ENCODE measurements at places on chromosomes 5 and 9.

DNA sequence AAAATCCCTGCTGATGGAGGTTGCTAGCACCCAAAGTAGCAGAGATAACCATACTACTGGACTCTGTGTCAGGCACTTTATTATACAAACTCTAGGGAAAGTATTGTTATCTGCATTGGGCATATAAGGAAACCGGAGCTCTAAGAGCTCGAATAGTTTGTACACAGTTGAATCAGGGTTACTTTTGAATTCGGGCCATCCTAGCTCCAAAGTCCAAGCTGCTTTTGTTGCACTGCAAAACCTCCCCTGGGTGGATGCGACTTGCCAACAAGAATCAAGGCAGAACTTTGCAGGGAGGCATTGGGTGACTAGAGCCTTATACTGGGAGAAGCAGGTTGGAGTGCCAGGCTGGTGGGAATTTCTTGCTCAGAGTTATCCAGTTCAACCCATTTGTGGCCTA lies 435.1 kb downstream of the SPATA31D1 start:
- DNase-seq: no peak

DNA sequence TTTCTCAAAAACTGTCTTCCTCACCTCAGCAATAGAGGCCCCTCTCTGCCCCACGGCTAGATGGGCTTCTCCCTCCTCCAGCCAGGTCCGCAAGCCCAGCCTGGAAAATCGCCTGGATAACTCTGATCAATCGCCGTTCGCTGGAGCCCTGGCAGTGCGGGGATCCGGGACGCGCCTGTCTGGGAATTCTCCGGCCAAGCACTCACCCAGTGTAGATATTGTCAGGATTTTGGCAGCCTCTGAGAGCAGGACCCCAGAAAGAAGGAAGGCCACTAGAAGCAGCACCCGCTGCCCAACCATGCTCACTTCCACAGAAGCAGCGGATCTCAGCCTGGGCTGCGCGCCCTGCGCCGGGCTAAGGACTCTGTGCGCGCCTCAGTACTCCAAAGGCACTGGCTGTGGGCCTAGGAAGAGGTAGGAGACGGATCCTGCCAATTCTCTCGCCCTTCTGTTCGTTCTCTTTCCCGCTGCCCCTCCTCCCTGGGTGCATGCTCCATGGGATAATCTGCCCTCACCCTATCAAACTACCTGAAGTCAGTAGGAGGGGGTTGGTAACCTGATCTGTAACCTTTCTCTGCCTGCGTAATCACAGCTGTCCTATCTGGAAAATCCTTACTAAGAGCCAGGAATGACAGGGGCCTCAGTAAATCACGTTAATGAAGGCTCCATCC lies at the start of gene UGT3A1:
TSS of gene UGT3A1 (minus strand) at position 450 of the 671 bp plus-strand sequence. CDS start at position 300, 150 bp downstream.
- DNase-seq: no peak

- DNase-seq: no peak
Observed at GRCh38 chr9:75147638-75148037, 59.3 kb downstream of the OSTF1 start.

DNA sequence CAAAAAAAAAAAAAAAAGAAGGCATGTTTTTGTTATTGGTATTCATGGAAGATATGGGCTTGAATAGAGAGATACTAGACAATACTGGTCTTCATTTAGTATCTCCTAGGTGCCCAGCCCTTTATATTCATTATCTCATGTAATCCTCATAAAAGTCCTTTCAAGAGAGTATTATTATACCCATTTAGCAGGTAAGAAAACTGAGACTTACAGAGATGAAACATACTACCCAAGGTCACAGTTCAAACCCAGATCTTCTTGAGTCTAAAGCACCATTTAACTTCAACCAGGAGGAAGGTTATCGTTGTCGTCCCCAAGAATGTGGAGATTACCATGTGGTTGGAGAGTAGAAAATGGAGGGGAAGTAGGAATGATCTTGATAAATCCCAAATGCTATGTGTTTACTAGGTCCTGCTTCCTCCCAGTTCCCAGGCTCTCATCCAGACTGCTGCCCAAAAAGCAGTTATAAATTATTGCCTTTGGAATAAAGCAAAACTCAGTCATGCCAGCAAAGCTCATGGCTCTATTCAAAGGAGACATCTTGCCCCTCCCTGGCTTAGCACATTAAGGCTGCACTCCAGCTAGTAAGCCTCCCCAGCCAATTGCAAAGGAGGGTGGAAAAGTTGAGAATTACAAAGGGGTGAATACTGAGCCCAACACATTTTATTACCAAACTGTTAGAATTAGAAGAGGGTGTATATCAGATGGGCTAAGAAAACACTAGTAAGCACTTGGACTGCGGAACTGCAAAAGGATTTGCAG lies 163.9 kb downstream of the PIK3R1 start:
- DNase-seq: no peak

- no peak for DNase-seq
Observed at GRCh38 chr9:101275769-101276250, 109.0 kb downstream of the BAAT start.

- no peak for DNase-seq
Observed at GRCh38 chr9:20620650-20621470, 1.4 kb downstream of the MLLT3 start.

DNA sequence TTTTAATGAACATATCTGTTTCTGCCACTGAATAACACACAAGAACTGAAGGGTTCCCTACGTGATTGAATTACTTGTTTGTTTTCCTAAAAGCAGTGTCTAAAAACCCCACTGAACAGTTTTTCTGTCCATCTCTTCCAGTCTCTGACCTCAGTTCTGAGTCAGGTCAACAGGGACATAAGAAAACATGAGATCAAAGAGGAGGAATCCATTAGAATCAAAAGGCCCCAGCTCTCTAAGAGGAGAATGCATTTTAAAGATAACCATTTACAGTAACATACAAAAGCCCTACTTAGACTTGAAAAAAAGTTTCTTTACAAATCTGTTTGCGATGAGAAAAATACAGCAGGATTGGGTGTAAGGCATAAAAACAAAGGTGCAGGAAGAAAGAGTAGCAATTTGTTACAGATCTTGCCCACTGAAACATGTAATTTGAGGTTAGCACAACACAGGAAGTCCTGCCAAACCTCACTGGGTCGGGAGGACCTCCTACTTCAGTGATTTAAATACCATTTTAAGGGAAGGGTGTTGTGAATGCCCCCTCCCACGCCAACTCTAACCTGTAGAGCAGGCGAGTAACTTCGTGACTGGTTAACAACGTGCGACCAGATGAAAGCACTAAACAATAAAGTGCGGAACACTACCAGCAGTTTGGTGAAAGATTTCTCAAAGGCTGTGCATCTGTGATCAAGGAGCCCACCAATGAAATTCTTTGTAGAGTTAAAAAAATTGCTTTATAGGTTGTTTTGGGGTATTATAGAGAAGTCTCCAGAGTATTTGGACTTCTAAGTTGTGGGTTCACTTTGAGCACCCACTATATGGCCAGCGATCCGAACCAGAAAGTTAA lies 1.3 kb downstream of the QSOX2 start:
- no peak for DNase-seq

- no peak for DNase-seq
Observed at GRCh38 chr5:17396247-17396646, 101.8 kb upstream of the TAF11L2 start.

GRCh38 chr5:133845271-133845670 lies 123.2 kb downstream of the C5orf15 start:
- no peak for DNase-seq

GRCh38 chr5:128007939-128008338 lies 75.6 kb upstream of the SLC12A2 start:
- DNase-seq: no peak

GRCh38 chr9:126754436-126755316 lies 50.2 kb upstream of the ZBTB43 start:
- no peak for DNase-seq

DNA sequence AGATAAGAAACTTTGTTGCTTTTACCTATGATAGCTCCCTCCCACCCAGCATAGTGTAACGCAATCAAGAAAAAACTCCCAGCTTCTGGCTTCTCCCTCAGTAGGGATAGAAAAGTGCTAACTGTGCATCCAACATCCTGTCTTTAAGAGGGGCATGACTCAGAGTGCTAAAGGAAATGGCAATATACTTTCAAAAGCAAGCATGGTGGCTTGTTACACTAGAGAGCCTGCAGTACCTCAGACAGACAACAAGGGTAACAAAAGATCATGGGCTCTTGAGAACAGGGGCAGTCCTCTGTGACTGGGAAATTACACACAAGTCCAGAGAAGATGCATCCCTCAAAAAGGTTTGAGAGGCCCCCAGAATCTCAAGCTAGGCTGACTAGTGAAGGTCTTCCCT lies 37.8 kb downstream of the PRELID2 start:
- no peak for DNase-seq

- DNase-seq: no peak
Observed at GRCh38 chr9:14107977-14108376, 206.0 kb downstream of the NFIB start.

DNA sequence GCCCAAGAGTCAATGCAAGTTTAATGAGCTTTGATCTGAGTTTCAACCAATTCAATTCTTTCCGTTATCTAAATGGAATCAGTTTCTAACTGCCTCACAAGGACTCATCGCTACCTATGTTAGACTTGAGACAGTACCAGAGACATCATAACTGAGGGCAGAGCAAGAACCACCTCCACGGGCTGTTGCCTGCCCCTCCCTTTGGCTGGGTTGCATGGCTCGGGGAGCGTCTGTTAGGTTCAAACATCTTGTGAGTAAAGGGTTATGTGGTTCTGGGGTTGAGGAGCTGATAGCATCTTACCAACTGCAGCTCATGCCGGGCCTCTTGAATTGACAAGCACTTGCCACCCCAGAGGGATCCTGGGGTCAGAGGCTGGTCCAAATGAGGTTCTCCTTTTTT lies 457.9 kb downstream of the ENC1 start:
- DNase-seq: no peak

GRCh38 chr9:92679413-92680165 lies 9.7 kb upstream of the IPPK start:
- no peak for DNase-seq

GRCh38 chr5:31161781-31162181 lies 31.7 kb upstream of the CDH6 start:
- DNase-seq: no peak

DNA sequence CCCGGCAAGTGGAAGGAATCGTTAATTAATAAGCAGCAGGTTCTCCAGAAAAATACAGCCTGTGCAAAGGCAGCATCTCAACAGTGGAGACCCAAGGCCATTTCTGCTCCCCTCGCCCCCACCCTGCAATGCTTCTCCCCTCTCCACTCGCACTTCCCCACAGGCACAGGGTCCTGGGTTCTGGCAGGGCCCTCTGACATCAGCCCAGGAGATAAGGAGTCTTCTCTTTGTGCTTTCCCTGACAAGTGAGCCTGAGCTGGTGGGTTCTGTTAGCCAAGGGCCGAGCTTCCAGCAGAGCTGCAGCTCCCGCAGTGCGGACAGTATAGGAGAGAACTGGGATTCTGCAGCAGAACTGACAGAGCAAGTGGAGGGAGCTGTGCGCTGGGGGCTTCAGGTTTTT lies 257.5 kb downstream of the NSG2 start:
- no peak for DNase-seq

DNA sequence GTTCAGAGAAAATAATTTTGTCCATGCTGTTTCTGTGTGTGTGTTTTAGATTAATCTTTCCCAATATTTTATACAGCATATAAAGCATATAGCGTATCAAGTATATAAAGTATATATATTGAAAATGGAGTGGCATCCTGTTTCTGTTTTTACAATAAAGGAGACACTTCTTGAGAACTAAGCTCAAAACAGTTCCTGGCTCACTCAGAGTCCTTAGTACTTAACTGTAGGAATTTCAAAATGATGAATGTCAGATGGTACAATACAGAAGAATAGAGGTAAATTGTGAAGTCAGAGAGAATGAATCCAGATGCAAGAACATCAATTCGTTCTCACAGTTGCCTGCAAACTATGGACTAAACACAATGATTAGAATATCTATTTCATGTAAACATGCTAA lies 68.7 kb upstream of the TAS2R1 start:
- DNase-seq: no peak

GRCh38 chr5:57486027-57486602 lies 3.5 kb upstream of the ACTBL2 start:
- no peak for DNase-seq

DNA sequence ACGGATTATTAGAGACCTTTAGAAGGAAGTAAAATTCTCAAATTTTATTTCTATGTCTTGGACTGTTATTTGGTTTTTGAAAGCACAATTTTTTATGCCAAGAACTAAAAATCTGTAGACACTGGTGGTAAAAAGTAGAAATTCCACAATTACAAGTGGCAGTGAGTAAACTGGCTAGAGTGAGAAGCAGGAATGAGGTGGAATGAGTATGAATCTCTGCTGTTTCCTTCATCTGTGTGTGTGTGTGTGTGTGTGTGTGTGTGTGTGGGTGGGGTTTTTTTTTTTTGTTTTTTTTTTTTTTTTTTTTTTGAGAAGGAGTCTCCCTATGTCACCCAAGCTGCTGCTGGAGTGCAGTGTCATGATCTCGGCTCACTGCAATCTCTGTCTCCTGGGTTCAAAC lies 94.2 kb downstream of the TLE4 start:
- DNase-seq: no peak

Measured in HEK293T (cell line).